Neural progenitor cell (in vitro differentiated cells): ENCODE measurements at places on chromosomes 7 and 10. TPM values are rescaled to one million over a fixed set of nuclear protein-coding genes. Genes with fewer than 3 reads are reported as not detected.

KLF14 gene
- total RNA-seq: not detected in 2 replicates

DYNC1I1 gene
- 0.53 and 0.79 TPM in 2 replicates for total RNA-seq

DNAJC30 gene
- total RNA-seq: 0.94 and 2.6 TPM in 2 replicates

MYH16 gene
- total RNA-seq: not detected in 2 replicates

RTKN2 gene
- 39.1 and 65.9 TPM in 2 replicates for total RNA-seq

NEUROG3 gene
- not detected in 2 replicates for total RNA-seq

PNLIPRP2 gene
- 0.74 and 1.6 TPM in 2 replicates for total RNA-seq

WIPF3 gene
- 5.2 and 5.5 TPM in 2 replicates for total RNA-seq

H2BK1 gene
- total RNA-seq: not detected in 2 replicates

DPP6 gene
- total RNA-seq: 0.39 and 0.90 TPM in 2 replicates

ADO gene
- total RNA-seq: 28.1 and 36.2 TPM in 2 replicates

HMX2 gene
- 0.15 and 0.21 TPM in 2 replicates for total RNA-seq

PTPRZ1 gene
- 119 and 154 TPM in 2 replicates for total RNA-seq

CDC14C gene
- total RNA-seq: 0.15 and 0.54 TPM in 2 replicates

EFCAB10 gene
- total RNA-seq: 1.1 and 5.0 TPM in 2 replicates
